Activated T-helper 1 cell treated with Interleukin-2 at 50 U/mL for 16 hours (primary cell): ENCODE measurements at places on chromosomes 5 and 9.

DNA sequence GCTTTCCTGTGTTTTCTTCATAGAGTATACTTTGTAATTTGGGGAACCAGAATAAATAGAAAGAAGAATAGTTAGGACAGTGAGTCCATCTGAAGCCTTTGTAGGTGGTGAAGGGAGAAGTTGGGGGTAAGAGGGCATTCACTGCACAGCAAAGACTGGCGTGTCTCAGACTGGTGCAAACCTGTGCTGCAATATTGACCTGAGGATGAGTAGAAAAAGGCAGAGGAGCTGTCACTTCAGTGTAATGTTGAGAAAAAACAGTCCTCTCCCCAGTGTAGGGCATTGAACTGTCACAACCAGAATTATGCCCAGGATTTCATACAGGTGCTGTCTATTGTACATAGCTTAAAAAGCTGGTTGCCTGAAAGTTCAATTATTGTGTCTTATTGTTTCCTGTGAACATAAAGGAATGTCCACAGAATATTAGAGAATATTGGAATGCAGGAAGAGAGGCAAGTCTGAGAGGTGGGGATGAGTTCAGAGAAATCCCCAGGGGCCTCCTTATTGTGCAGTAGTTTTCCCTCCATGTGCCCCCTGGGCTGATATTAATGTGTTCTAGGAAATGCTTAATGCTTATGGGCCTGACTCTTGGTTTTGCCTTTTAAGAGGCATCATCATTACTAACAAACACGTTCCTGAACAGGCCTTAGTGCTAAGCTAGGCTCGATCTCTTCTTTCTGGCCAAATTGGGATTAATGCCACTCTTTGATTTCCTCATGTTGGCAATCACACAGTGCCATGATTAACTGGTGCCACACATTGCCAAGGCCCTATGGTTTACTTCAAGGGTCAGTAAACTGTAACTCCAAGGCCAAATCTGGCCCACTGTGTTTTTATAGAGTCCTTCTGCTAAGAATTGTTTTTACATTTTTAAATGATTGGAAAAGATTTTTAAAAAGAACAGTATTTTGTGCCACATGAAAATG, 34.0 kb downstream of the DAPK1 start:
- DNase-seq: no peak

- no peak for DNase-seq
Measured at GRCh38 chr5:177409043-177409801, at the start of gene F12. Gene F12, minus strand, starts transcription at chr5:177409564. Its CDS starts 37 bp downstream, at chr5:177409527.

DNA sequence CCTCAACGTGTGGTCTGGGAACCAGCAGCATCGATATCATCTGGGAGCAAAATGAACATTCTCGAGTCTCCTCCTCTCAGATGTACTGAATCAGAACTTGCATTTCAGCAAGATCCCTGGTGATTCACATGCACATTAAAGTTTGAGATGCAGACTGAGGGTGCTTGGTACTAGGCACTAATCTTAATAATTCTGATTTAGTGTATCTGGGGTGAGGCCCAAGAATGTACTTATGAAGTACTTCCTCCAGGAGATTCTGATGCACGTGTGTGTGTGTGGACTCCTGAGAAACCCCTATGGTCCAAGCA, 56.2 kb upstream of the EQTN start:
- DNase-seq: no peak

- no peak for DNase-seq
Measured at GRCh38 chr9:95808011-95808410, 67.5 kb upstream of the ERCC6L2 start.

DNA sequence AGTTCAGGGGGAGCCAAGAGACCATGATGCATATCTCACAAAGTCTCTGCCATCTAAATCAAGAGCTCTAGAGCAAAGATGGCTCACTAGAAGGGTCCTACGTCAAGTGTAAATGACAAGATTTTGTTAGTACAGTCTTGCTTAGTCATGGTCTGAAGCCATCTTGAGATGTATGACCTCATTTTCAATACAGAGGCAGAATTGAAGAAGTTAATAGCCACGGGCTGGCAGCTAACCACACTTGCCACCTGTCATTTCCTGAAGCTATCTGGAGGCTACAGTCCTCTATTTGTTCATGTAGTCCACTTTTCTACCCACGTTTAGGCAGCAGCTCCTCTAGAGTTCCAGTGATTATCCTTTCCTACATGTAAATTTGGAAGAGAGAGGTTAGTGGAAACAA, 231.7 kb upstream of the CDH12 start:
- DNase-seq: no peak

DNA sequence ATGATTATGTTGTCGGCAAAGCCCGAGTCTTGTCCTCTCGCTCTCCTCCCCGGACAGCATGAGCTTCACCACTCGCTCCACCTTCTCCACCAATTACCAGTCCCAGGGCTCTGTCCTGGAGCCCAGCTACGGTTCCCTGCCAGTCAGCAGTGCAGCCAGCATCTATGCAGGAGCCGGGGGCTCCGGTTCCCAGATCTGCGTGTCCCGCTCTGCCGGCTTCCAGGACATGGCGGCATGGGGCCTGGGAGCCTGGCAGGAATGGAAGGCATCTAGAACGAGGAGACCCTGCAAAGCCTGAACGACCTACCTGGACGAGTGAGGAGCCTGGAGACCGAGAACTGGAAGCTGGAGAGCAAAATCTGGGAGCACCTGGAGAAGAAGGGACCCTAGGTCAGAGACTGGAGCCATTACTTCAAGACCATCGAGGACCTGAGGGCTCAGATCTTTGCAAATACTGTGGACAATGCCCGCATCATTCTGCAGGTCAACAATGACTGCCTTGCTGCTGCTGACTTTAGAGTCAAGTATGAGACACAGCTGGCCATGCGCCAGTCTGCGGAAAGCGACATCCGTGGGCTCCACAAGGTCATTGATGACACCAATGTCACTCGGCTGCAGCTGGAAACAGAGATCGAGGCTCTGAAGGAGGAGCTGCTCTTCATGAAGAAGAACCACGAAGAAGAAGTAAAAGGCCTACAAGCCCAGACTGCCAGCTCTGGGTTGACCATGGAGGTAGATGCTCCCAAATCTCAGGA, 101.3 kb upstream of the MAN2A1 start:
- DNase-seq: no peak

- DNase-seq: no peak
Measured at GRCh38 chr5:123545506-123545905, 33.5 kb downstream of the CSNK1G3 start.

DNA sequence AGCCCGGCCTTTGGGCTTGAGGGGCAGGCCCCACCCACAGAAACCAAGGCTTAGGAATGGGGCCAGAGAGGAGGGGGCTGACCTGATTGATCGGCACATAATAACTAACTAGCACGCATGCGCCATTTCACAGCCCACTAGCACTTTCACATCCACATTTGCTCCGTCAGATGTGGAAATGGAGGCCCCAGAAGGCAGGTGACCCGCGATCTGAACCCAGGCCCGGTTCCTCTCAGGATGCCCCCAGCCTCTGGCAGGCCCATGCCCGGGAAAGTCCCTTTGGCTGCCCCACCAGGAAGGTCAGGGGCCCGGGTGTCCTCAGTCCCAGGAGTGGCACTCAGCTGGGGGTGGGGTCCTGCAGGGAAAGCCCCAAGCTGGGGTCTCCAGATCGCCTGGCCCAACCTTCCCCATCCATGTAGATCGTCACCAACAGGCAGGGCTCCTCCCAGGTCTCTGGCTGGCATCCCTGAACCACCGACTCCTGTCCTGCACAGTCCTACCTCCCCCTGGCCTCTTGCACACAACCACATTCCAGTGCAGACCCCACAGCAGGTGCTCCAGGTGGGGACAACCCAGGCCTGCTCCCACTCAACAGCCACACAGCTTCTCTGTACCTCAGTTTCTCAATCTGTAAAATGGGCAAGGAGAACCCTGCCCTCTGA, 46.7 kb downstream of the VAV2 start:
- no peak for DNase-seq

GRCh38 chr9:36542355-36542754, 30.3 kb upstream of the MELK start:
- DNase-seq: no peak

DNA sequence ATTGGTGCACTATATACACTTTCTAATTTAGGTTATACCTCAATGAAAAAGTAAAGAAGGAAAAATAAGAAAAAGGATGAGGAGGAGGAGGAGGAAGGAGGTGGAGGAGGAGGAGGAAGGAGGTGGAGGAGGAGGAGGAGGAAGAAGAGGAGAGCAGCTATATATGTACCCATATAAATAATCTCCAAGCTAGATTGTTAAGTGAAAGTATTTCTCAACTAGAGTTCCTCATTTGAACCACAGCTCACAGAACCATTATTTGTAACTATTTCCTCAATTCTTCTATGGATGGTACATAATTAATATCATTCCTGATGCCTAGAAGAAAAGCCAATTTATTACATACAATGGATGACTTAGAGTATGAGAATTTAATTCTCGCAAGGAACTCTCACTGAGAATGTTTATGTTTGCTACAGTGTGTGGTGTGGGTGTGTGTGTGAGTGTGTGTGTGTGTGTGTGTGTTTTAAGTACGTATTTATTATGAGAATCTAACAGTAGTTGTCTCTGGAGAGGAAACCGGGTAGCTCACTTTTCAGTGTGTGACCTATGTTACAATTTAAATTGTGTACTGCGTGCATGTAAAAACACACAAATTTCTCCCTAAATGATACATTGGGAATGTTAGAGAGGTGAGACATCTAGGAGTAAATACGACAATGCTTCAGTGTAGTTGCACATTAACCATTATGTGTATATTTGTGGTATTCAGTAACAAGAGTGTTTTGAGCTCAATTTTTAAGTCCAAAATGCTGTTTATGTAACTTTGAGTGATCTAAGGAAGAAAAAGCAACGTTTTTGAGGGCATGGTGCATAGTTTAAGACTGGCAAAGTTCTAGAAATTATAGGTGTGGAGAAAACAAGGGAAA, 20.2 kb upstream of the NREP start:
- no peak for DNase-seq

DNA sequence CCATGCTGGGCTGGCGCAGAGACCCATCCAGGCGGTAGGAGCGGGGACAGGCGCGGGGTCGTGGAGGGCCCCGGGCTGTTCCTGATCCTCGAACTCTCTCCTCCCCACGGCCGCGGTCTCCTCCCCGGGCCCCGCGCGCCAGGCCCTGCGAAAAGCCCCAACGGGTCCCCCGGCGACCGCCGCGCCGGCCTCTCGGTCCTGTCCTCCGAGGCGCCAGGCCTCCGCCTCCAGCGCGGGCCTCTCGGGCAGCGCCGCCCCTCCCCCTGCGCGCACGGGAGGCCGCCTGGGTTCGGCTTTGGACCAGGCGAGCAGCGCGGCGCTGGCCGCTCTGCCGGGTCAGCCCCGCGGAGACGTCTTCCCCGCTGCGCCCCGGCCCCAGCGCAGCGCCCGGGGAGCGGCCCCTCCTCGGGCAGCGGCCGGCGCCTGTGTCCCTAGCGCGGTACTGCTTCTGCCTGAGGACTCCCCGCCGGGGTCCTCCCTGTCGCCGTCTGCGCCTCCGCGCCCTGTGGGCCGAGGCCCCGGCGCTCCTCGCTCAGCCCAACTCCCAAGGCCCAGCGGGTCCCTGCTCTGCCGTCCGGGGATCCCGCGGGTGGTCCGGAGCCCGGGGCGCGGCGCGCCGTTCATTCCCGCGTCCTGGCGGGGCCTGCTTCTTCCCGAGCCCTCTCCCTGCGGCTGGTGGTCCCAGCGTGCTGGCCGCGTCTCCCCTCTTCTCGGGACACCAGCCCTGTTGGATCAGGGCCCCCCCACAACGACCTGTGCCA, 13.4 kb downstream of the COL23A1 start:
- no peak for DNase-seq

- DNase-seq: no peak
Measured at GRCh38 chr9:8887369-8887768, 1087.8 kb upstream of the DMAC1 start.
